ENCODE measurements at places on chromosomes 6 and 20.

DNA sequence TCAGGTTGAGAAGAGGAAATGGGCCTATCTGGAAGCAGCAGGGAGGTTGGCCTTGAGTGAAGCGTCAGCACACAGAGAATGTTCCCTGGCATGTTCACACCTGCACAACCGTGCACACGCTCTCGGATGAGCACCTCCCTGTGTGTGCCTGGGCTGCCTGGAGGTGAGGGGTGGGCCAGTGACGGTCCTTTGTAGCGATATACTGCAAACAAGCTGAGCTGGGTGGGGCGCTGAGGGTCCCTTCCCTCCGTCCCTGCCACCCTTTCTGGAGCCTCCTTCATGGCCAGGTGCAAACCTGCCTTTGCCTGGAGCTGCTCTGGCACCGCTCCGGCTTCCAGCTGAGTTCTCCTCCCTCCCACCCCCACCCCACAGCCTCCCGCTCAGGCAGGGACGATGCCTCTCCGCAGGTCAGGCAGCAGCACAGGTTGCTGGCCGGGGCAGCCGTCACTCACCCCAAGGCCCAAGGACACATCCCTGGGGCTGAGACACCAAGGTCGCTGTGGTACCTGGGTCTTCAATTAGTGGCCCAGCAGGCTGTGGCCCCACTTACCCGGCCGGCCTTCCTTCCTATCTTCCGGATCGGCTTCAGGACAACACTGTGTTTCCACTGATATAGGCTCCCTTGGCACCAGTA lies 111.6 kb downstream of the ERMARD start:
- no peak for DNase-seq

DNA sequence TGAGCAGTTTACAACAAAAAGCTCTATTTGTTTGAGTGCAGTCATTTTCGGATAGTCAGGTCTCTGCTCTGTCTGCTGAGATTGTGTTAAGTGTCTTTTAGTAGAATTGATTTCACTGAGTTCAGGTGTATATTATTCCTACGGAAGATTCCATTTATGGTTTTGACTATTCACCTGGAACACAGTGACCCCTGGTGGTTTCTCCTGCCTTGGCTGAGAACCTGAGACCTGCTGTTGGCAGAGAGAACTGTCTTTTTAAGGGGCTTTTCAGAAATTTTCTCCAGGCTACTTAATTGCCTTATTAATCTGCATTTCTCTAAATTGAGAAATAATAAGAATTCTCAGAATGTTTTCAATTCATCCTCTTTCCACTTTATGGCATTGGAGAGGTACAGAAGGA lies 508.0 kb downstream of the TBC1D32 start:
- DNase-seq = no peak

DNA sequence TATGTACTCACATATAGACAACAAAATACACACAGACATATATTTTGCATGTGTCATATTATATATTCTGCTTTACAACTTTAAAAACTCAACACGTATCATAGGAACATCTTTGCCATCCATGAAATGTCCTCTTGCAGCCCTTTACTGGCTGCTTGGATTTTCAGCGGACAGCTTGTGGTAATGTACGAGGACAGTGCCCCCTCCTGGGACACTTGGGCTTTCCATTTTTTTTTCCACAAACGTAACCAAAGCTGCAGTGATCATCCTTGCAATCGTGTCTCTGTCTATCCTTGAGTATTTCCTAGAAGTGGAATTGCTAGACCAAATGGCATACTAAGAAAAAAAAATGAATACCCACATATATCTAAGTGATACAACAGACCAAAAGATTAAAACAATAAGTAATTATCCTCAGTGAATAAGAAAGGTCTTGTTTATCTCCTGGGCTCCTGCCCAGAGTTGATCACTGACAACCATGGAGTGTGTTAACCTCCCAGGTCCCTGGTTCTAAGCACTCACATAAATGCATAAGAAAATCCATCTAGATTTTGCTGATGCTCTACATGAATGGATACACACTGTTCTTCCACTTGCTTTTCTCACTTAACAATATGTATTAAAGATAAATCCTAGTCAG lies 18.1 kb downstream of the BPI start:
- DNase-seq = no peak

DNA sequence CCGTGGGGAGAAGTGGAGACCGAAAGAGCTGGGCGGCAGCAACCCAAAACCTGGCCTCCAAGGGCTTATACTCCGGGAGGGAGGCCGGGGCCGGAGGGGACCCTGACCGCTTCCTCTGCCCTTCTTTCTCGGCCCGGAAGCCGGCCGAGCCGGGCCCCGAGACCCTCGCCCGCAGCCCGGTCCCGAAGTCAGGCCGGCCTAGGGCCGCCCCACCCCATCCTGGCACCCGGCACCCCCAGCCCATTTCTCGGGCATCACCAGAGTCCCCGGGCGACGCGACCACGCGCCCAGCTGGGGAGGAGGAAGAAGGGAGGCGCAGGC lies 572 bp upstream of the ZDHHC14 start:
- DNase-seq = no peak

GRCh38 chr6:129473546-129473945 lies 236.4 kb downstream of the ARHGAP18 start:
- DNase-seq = no peak

DNA sequence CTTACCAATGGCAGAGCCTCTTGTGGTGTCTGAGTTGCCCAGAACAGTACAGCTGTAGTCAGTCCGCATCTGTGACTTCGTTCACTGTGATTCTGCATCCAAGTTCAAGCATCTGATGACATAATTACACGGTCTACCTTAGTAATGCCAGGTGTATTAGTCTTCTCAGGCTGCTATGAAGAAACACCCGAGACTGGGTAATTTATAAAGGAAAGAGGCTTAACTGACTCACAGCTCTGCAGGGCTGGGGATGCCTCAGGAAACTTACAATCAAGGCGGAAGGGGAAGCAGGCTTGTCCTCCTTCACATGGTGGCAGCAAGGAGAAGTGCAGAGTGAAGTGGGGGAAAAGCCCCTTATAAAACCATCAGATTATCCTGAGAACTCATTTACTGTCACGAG lies 163.9 kb upstream of the SULF2 start:
- DNase-seq = no peak

DNA sequence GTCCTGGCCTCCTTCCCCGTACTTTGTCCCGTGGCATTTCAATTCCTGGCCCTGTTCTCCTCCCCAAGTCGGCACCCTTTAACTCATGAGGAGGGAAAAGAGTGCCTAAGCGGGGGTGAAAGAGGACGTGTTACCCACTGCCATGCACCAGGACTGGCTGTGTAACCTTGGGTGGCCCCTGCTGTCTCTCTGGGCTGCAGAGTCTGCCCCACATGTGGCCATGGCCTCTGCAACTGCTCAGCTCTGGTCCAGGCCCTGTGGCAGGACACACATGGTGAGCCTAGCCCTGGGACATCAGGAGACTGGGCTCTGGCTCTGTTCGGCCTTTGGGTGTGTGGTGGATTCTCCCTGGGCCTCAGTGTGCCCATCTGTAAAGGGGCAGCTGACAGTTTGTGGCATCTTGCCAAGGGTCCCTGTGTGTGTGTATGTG lies 58.5 kb downstream of the SRC start:
- DNase-seq = no peak

DNA sequence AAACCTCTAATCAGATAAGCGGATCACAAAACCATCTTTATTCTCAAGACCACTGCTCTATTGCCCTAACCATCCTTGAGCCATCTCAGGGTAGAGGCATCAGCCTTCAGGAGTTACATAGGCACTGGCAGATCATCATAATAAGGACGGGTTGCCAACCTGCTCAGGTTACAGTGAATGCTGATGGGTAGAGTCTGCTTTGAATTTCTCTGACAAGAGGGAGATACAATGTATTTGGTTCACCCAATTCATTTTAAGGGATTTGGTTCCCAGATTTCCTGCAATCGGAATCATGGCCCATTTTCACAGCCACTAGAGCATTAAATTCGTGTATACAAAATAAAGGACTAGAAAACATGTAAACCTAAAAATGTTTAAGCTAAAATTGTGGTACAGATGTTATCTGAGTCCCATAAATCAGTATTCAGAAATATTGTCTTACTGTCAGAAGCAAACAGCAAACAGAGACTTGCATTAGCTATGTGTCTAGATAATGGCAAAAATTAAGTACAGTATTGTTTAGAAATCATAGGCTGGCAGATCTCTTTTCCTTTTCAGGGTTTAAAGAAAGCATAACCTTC lies 41.9 kb upstream of the TMEM170B start:
- DNase-seq = no peak

DNA sequence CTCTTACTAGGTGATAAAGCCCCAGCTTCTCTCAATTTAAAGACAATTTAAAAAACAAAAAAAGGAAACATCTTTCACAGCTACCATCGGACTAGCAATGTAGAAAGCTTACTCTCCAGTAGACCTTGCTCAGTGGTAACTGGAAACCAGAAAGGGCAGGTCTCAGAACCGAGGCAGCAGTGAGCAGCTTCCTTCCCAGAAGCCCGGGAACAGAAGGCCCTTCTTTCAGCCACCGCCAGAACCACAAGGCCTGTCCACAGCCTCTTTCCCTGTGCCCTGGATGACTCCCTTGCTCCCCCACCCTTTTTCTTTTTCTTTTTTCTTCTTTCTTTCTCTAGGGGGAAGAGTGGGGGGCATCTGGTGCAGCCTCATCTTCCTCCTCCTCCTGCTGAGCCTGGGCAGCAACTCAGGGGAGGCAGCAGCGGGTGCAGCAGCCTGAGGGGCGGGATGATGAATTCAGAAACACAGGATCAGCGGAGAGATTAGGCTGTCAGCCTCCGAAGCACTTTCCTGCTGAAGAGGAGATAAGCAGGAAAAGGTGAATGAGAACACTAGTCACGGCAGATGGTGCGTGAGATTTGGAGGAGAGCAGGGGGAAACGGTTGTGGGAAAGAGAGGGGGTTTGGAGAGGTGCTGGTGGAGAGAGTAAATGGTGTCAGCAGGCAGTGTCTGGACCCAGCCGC lies 158.5 kb downstream of the ID4 start:
- no peak for DNase-seq

DNA sequence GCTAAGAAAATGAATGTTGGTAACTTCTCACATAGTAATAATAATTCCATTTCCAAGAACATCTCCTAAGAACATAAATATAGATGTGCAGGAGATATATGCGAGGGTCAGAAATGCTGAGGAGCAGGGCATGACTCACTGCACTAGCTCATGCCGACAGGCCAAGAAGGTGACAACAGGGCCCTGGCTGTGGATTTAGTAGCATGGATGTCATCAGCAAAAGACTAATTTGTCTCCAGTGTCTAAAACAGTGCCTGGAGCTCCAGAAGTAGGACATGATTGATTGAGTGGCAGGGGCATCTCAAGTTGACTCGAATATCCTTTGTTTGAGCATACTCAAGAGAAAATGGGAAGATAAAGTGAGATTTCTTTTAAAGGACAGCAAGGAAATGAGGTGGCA lies 207.0 kb upstream of the FOXA2 start:
- no peak for DNase-seq

- DNase-seq = no peak
Measured at GRCh38 chr6:113564371-113565171, 292.6 kb upstream of the MARCKS start.

GRCh38 chr20:62914970-62915457 lies 11.3 kb downstream of the DIDO1 start:
- no peak for DNase-seq

DNA sequence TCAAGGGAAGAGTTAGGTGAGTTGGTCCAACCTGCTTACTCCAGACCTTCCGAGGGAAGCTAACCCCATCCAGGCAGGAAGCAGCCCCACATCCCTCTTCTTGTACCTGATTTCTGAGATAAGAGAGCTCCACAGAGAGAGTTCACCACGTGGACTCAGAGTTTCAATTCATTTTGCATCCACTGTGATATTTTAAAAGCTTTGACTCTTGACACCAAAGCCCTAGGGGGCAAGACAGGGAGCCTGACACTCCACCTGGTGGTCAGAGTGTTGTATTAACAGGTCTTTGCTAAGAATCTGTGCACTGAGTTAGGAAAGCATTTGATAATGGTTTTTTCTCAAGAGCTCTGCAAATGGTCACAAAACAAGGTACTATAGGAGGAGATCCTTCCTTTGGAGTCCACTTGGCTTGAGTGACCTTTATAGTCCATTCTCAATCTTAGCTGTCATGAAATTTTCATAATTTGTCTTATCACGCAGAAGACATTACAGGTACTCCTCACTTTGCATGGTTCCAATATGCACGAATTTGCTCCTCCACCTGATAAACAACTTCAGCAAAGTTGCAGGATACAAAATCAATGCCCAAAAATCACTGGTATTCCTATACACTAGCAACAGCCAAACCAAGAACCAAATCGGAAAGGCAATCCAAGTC lies 56.2 kb upstream of the RIPOR2 start:
- DNase-seq = peak; percentile 27

DNA sequence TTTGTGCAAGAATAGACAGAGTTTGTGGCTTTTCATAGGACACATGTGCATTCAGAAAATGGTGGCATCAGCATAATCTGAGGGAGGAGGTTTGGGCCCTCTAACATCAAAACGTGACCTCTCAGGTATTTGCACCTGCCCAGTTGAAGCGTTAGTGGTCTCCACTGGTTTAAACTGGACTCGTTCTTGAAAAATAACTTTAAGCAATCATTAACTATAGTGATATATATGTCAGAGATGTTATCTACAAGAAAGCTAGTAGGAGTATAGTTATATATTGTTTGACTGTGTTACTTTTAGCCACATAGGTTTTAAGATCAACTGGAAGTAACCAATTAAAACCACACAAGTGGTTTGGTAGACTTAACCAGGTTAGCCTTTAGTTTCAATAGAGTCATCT lies 607.4 kb downstream of the MAFB start:
- DNase-seq = no peak

- DNase-seq = no peak
Measured at GRCh38 chr6:149963212-149963461, 606 bp upstream of the ULBP1 start.

- DNase-seq = no peak
Measured at GRCh38 chr6:107965746-107966145, 7.7 kb upstream of the SEC63 start.

DNA sequence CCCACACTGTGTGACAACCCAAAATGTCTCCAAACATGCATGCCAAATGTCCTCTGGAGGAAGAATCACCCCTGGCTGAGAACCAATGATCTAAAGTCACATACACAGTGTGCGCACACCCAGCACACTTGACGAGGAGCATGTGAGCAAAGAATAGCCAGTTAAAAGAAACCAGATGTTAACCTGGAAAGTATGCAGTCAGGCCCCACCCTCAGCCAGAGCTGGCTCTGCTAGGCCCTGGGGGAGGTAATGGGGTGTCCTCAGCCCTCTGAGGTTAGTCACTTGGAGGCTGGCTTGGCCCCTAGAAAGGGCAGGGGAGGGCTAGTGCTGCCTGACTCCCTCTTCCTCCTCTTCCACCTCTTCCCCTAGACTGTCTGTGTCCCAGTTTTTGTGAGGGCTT lies 15.2 kb upstream of the GUCA1A start:
- DNase-seq = no peak

DNA sequence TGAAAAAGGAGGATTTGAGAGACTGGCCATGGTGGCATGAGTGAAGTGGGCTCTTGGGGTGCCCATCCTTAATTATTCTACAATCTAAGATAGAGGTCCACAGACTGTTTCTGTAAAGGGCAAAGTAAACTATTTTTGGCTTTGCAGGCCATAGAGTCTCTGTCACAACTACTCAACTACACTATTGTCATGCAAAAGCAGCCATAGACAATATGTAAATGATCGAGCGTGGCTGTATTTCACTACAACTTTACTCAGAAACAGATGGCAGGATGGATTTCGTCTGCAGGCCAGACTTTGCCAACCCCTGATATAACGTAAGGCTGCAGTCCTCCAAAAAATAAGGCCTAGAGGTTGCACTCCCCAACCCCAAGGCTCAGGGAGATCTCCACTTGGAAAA lies 58.2 kb upstream of the NAA20 start:
- DNase-seq = no peak
